NCI-H2081 (cell line): ENCODE measurements at places on chromosomes 2 and 18.

- no peak for DNase-seq
Observed at GRCh38 chr2:84613082-84613481, 96.8 kb downstream of the DNAH6 start.

GRCh38 chr18:74328206-74328605, 12.6 kb downstream of the C18orf63 start:
- DNase-seq: no peak

GRCh38 chr2:43513216-43513615, 82.6 kb downstream of the THADA start:
- no peak for DNase-seq

DNA sequence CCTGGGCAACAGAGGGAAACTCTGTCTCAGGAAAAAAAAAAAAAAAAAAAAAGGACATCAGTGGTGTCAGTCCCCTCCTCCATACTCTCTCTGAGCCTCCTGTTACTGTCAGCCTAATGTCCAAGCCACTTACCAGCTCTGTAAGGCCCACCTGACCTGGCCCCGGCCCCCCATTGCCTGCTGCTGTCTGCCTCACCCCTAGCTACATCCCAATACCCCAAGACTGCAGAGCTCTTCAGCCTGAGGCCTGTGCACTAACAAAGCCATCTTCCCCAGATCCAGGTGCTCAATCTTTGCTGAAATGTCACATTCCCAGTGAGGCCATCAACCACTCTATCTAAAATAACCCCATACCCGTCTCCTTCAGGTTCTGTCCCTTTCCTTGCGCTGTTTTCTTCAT, 5.7 kb downstream of the ARMC9 start:
- DNase-seq: no peak

- DNase-seq: no peak
Observed at GRCh38 chr2:48059975-48060374, 153.7 kb upstream of the FBXO11 start.

DNA sequence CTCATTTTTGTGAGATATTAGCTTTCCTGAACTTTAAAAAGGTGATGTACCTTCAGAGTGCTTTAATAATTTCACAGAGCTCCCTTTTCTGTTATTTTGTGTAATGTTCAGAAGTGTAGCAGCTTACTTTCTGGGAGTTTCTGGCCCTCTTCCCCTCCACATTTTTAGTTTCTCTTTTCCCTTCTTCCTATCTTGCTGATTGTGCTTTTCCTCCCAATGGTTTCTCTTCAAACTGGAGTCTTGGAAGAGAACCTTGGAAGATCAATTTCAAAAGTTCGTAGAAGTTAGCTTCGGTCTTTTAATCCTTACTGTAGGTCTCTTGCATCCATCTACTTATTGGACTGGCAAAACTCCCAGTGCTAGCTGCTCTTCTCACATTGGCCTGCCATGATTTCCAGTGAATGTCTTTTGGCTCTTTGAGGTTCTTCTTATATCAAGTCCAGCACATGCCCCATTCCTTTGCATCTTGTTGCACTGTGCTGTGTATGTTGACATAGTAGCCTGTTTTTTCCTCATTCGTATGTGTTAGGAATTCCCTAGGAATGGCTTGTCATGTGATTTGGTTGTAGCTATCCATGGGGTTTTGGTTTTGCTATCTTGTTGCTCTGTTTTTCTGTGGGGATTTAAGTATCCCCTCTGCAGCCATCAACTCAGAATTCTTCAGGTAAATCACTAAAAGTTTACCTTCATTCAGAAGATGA, 7.8 kb downstream of the CCNT2 start:
- no peak for DNase-seq

GRCh38 chr2:120626566-120626965, 109.1 kb upstream of the GLI2 start:
- no peak for DNase-seq

DNA sequence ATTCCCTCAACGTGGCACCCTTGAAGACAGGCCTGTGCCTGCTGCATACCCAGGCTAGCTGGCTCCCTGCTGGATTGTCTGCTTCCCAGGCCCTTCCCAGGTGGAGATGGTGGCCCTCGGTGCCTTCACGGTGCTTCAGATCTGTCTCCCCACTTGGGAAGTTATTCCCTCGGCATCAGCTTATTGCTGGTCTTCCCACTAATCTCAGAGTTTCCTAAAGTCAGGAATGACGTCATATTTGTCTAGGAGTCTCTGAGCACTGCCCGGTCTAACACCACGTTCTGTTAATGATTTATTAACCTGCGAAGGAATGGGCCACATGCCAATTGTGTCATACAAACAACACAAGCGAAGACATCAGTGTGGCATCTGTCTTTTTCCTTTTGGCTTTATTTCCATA, 269.8 kb upstream of the ID2 start:
- no peak for DNase-seq

- no peak for DNase-seq
Observed at GRCh38 chr18:76468345-76469304, 26.4 kb downstream of the ZNF516 start.

DNA sequence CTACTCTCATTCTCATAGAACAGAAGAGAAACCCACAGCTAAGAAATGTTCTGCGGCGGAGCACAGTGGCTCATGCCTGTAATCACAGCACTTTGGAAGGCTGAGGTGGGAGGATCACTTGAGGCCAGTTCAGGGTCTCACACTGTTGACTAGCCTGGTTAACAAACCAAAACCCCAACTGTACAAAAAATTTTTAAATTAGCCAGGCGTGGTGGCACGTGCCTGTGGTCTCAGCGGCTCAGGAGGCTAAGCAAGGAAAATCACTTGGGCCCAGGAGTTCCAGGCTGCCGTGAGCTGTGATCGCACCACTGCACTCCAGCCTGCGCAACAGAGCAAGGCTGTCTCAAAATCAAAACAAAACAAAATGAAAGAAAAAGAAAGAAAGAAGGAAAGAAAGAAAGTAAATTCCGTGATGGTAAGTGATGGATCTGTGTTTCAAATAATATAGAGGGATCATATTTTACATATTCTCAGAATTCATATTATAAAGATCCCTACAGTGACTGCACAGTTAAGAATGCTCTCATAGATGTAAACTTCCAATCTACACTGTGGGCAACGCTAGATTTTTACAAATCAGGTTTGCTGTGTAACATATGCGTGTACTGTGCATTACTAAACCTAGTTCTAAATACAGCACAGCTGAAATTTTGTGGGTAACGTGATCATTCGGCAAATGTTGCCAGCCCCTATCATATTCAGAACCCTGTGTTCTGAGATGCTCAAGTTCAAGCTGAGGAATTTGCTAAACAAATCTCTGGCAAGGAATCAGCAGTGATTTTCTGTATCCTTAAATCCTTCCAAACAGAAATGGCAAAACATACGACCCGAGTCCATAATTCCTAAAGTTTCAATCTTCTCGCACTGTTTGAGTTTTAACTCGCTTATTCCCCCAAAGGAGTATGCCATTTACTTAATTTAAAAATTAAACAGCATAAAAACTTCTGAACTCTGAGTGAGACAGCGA, 1.2 kb upstream of the RAB12 start:
- DNase-seq: no peak
